Activated T-cell treated with anti-CD3 and anti-CD28 coated beads for 1 hour (primary cell): ENCODE measurements at places on chromosomes 12 and 14.

GRCh38 chr12:2806700-2807099 is 5.8 kb upstream of the ITFG2 start:
- DNase-seq: no peak

DNA sequence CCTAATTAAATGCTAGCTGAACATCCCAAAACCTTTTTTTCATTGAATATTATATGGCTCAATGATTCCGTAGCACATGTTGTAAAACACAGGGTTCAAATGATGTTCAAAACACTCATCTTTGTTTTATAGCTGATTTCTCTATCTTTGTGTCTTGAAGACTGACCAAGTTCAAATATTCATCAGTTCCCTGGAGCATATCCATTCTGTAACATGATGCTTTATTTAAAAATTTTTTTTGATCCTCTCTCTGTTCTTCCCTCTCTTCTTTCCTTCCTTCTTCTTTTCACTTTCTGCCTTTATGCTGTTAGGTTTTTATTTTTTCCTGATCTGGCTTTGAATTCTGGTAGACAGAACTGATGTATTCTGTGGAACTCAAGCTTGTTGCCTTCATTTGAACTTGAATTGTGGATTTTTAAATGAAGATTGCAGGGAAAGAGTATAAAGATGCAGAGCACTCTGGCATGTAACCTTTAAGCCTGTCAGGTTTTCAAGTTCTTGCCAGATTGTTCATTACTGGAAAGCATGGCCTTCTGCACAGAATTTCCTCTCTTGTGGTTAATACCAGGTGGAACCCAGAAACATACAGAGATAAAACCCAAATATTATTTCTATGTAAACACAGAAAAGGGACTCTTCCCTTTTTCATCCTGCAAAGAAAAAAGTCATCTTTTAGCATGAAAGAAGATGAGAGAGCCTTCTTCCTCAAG is 39.5 kb downstream of the PROX2 start:
- no peak for DNase-seq

GRCh38 chr12:57939291-57939690 is 2.1 kb upstream of the ATP23 start:
- DNase-seq: no peak

GRCh38 chr14:94562022-94562421 is 780 bp downstream of the SERPINA4 start:
- DNase-seq: no peak

DNA sequence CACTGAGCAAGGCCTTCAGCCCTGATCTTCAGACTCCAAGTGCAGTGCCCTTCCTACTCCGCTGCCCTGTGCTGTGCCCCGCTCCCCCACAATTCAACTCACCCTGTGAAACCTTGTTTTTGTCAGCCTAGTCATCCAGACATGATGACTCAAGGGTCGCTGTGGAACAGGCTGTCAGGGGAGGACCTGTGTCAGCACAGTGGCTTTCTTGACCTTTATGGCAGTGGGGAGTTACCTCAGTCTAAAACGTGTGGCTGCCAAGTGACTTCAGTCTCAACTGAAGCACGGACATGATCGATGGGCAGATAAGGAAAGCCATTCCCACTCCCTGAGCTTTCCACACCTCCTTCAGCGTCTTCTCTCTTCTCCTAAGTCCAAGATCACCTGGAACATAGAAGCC is 16.3 kb upstream of the FLVCR2 start:
- DNase-seq: no peak

GRCh38 chr12:50828886-50829285 is 13.8 kb upstream of the TMPRSS12 start:
- DNase-seq: no peak
